ENCODE measurements at places on chromosomes 2 and 18. TPM values are rescaled to one million over a fixed set of nuclear protein-coding genes. Genes with fewer than 3 reads are reported as not detected.

UPP2 gene
- total RNA-seq, result not detected

SIX3 gene
- total RNA-seq, result 0.13 TPM

REEP1 gene
- not detected for total RNA-seq

LRRTM1 gene
- total RNA-seq, result not detected

ACTR2 gene
- total RNA-seq, result 514 TPM

ERFE gene
- not detected for total RNA-seq

BOLL gene
- not detected for total RNA-seq

DDX1 gene
- total RNA-seq, result 55.4 TPM

IL1R2 gene
- 0.88 TPM for total RNA-seq

GALNT13 gene
- not detected for total RNA-seq

NAT8 gene
- total RNA-seq, result not detected

COLEC12 gene
- total RNA-seq, result not detected

UGT1A7 gene
- total RNA-seq, result not detected

CAPN14 gene
- total RNA-seq, result 0.35 TPM

ADGRF3 gene
- total RNA-seq, result 2.5 TPM

ANKRD62 gene
- not detected for total RNA-seq

POTEE gene
- 0.73 TPM for total RNA-seq

REG1B gene
- not detected for total RNA-seq

LRRTM4 gene
- total RNA-seq, result not detected

DHX57 gene
- 12.8 TPM for total RNA-seq

ATL2 gene
- 47.9 TPM for total RNA-seq

NOSTRIN gene
- not detected for total RNA-seq

CELF4 gene
- not detected for total RNA-seq

RPRM gene
- not detected for total RNA-seq

LRATD1 gene
- total RNA-seq, result not detected

MOCOS gene
- 0.25 TPM for total RNA-seq

CYP26B1 gene
- total RNA-seq, result not detected

TNFRSF11A gene
- 26.0 TPM for total RNA-seq

GNAL gene
- 0.33 TPM for total RNA-seq

TUBB8B gene
- total RNA-seq, result not detected

ADD2 gene
- total RNA-seq, result 1.3 TPM

ASPRV1 gene
- total RNA-seq, result 0.98 TPM

TDRD15 gene
- not detected for total RNA-seq

ALPP gene
- total RNA-seq, result not detected

ANO7 gene
- 0.91 TPM for total RNA-seq

EIF2B4 gene
- 36.9 TPM for total RNA-seq

VAMP5 gene
- total RNA-seq, result 91.8 TPM

KLF7 gene
- total RNA-seq, result 31.4 TPM

TANK gene
- 126 TPM for total RNA-seq

DTNB gene
- 27.0 TPM for total RNA-seq

SERPINB13 gene
- total RNA-seq, result not detected

BAZ2B gene
- 9.8 TPM for total RNA-seq

ABCG8 gene
- total RNA-seq, result not detected

FAM110C gene
- total RNA-seq, result 4.8 TPM

USP34 gene
- total RNA-seq, result 77.5 TPM

CPLX4 gene
- total RNA-seq, result not detected

CD8B2 gene
- not detected for total RNA-seq

ERMN gene
- 3.5 TPM for total RNA-seq

PRSS56 gene
- not detected for total RNA-seq

PID1 gene
- not detected for total RNA-seq

ABCA12 gene
- total RNA-seq, result not detected

SPP2 gene
- total RNA-seq, result not detected

HOXD12 gene
- not detected for total RNA-seq

CRYGD gene
- total RNA-seq, result not detected

SNED1 gene
- 32.6 TPM for total RNA-seq

MAL gene
- 210 TPM for total RNA-seq

All from activated CD4-positive, alpha-beta memory T cell treated with anti-CD3 and anti-CD28 coated beads, Interleukin-2, amount 10 ng/mL, durations not matched to agents 7 days and 5 days (primary cell).